HS-27A (cell line): ENCODE measurements at places on chromosomes 3 and 15.

- no peak for DNase-seq
Measured at GRCh38 chr15:90994059-90994416, 297 bp downstream of the PRC1 start.

DNA sequence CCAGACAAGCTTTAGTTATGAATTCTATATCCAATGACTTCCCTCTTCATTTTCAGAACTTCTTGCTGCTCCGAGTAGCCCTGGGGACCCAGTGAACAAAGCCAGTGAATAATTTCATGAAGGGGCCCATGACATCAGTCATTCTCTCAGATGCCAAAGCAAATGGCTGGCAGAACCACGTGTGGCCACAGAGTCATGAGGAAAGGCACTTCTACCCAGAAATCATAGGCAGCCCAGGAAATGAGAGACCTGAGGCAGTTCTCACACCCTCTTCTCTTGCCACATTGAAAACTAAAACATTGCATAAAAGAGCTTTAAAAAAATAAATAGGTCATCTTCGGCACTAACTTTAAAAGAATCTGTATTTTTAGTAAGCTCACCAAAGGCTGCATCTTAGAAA is 4.3 kb upstream of the UACA start:
- DNase-seq, result no peak

DNA sequence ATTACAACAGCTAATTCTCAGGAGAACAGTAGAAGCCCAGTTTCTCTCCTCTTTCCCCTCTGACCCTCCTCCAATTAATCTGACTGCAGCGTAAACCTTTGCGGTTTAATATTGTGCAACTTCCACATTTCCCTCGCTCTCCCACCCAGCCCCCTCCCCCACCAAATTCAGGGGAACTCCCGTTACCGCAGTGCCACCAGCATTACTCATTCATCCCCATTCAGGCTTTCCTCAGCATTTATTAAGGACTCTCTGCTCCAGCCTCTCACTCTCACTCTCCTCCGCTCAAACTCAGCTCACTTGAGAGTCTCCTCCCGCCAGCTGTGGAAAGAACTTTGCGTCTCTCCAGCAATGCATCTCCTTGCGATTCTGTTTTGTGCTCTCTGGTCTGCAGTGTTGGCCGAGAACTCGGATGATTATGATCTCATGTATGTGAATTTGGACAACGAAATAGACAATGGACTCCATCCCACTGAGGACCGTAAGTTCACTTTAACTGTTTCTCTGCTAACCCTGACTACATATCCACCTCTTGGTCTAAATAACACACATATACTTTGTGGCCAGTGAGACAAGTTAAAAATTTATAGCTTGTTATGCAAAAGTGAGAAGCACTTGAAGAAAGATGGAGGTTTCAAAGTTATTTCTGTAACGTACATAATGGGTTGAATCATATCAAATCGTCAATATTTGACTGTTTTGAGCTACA is at the start of gene PTX3:
Gene PTX3 (plus strand): TSS at position 268 of the 709 bp plus-strand sequence. CDS start 84 bp downstream, at position 352.
- DNase-seq, result no peak

- DNase-seq, result no peak
Measured at GRCh38 chr3:11172096-11172690, 17.9 kb downstream of the HRH1 start.

DNA sequence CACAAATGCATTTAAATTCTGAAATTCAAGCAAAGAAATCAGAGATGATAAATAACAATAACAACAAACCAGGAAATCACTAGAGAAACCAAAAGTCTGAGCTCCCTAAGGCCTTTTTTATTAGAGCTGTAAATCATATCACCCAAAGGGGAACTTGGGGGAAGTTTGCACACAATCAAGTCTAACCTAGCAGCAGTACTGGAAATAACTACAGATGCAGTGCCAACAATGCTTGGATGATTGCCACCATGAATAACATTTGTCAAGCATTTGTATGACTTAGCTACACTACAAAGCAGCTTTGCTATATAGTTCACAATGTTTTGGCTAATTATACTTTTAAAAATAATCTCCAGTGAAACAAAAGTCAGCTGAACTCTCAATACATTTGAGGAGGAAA is 27.8 kb downstream of the SHQ1 start:
- DNase-seq, result no peak

GRCh38 chr15:62517541-62517940 is 352.5 kb upstream of the C2CD4B start:
- no peak for DNase-seq

GRCh38 chr15:64461721-64462162 is 1.4 kb downstream of the ZNF609 start:
- no peak for DNase-seq

DNA sequence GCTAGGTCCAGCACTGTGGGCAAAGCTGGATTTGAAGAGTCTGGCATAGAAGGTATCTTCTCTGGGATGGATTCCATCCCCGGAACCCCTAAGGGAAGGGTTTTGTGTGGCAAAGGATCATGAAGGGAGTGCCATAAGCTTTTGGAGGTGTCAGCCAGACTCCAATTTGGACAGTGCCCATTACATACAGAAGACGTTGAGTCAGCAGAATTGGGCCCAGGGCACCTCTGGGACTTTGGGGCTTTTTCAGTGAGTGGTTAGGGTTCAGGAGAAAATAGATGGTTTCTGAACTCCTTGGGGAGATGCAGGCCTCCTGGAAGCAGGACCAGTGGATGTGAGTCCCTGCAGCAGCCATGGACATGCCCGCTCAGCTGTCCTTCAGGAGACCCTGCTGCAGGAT is 34.6 kb upstream of the XCR1 start:
- no peak for DNase-seq

GRCh38 chr3:24012589-24013269 is 67.6 kb downstream of the NR1D2 start:
- DNase-seq, result no peak

DNA sequence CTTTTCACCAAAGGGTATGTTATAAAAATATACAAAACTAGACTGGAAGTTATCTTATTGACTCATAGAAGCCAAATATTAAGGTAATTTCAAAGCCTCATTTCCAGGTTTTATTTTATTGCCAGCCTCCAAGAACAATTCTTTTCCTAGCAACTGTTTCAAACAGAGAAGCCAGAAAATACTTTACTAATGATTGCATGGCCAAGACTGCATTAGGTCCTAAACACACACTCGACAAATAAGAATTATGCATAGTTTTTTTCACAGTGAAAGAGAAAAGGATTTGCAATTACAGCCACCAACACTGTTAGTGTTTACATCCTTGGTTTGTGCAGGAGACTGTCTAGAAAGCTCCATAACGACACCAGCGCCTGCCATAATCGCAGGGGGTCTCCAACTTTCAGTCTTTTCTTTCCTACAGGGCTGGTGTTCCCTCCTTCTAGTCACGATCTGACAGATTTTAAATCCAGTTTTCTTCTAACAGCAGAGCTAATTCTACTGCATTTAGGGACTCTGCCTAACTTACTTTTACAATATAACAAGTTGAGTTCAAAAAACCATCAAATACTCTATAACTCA is 58.1 kb downstream of the CLASP2 start:
- no peak for DNase-seq

DNA sequence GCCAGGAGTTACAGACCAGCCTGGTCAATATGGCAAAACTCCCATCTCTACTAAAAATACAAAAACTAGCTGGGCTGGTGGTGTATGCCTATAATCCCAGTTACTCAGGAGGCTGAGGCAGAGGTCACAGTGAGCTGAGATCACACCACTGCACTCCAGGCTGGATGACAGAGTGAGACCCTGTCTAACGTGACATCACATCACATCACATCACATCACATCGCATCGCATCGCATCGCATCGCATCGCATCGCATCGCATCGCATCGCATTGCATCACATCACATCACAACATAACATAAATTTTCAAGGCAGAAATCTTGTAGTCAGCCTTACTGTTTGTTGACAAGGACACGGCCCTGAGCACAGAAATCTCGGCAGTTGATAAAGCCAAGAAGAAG is 44.4 kb downstream of the RBM6 start:
- no peak for DNase-seq

DNA sequence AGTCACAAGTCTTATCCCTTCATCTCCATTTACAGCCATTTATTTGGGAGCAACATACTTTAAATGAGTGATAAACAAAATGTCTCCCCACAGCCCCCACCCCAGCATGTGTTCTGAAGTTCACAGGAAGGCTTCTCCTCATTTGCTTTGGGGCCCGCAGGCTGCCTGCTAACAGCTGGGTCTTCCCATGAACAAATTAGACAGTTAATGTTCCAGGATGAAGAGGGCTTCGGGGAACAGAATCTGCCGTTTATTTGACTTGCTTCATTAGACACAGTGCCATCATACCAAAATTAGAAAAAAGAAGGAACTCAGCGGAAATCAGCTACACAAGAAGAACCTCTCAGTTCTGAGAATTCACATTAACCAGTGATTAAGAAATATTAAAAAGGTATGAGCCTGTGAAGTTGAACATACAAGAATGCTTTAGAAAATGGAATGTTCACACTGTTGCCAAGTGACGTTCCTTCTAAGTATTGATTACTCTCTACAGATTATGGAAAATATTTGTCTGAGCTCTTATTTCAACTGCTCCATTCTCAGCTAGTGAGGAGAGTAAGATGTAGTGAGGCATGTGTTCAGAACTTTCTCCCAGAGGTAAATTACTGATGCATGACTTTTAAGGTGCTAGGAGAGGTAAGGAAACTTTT is 107.5 kb upstream of the THBS1 start:
- DNase-seq, result no peak

DNA sequence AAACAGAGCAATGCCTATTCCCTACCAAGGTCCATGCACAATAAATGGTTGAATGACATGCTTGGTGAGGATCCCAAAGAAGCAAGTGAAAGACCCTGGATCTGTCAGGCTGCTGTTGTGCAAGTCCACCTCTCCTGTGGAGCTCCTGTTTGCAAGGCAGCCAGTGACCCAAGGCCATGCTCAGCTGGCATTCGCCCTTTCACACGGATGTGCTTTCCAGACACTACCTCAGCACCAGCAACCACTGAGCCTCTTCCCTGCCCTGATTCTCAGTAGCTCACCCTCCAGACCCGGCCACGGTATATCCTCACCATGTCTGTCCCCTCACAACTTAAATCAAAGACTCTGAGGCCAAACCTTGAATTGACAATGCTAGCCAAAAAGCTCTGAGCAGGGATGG is 23.3 kb downstream of the WWTR1 start:
- no peak for DNase-seq

DNA sequence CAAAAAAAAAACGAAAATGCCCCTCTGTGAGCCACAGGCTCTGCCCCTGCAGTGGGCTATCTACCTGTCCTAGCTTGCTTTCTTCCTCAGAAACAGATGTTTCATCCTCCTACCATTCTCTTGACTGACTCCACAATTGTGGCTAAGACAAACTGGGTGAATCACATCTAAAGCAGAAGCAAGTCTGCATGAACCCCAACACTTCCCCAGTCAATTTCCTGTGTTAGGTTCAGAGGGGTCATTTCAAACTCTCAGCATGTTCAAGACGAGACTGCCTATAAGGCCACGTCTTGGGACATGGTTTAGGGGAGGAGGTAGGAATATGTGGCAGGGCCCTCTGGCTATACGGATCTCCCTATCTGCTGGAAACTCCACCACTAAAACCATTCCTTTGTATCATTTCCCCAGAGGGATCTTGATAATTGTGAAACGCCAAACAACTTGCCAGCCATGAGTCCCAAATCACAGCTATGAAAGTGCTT is 28.6 kb upstream of the ANKDD1A start:
- no peak for DNase-seq

GRCh38 chr15:99324082-99324620 is 72.9 kb downstream of the LRRC28 start:
- peak; percentile 87 for DNase-seq

DNA sequence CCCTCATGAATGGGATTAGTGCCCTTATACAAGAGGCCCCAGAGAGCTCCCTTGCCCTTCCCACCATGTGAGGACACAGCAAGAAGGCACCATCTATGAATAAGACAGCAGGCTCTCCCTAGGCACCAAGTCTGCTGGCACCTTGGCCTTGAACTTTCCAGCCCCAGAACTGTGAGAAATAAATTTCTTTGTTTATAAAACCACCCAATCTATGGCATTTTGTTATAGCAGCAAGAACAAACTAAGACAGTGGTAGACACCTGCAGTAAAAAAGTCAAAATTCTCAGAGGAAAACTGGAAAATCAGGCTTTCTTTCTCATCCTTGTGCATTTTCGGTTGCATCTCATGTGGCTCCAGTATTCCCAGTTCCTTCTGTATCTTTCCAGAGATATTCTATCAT is 90.3 kb downstream of the LSM3 start:
- DNase-seq, result no peak

- no peak for DNase-seq
Measured at GRCh38 chr15:78243491-78243941, 9.2 kb upstream of the ACSBG1 start.

DNA sequence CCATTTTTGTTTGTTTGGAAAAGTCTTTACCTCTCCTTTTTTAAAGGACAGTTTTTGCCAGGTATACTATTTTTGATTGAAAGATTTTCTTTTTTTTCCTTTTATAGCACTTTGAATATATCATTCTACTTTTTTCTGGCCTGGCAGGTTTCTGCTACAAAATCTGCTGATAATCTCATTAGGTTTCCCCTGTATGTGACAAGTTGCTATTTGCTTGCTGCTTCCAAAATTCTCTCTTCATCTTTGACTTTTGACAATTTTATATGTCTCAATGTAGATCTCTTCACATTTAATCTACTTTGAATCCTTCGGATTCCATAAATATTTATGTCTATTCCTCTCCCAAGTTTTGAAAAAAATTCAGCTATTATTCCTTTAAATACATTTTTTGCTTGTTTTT is 838.5 kb downstream of the IGSF11 start:
- DNase-seq, result no peak

GRCh38 chr3:99878005-99878404 is 60.3 kb downstream of the CMSS1 start:
- DNase-seq, result peak; percentile 59

DNA sequence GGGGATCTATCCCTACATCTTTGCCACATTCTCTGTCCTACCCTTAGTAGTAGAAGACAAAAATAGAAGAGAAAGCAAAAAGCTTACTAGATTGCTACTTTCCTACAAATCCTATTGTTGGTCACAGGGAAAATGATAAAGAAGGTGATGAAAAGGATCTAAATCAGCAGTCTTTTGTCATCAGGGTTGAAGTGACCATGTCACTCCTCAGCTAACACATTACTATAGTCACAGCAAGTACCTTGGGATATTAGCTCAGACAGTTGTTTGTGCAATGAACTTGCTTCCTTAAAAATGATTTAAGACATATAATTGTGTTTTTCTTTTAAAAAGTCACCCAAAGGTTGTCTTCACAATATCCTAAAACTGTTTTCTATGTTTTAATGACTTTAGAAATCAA is 6.3 kb downstream of the ST3GAL6 start:
- DNase-seq, result no peak

GRCh38 chr15:55530861-55531313 is 22.9 kb upstream of the DNAAF4 start:
- no peak for DNase-seq

- DNase-seq, result no peak
Measured at GRCh38 chr15:79916502-79917132, 19.8 kb upstream of the MTHFS start.

- DNase-seq, result no peak
Measured at GRCh38 chr15:90982135-90982534, 12.2 kb downstream of the PRC1 start.

- DNase-seq, result no peak
Measured at GRCh38 chr15:86855307-86856291, 775.9 kb downstream of the AGBL1 start.
